ENCODE measurements at places on chromosomes 7 and 10. TPM values are rescaled to one million over a fixed set of nuclear protein-coding genes. Genes with fewer than 3 reads are reported as not detected.

DNA sequence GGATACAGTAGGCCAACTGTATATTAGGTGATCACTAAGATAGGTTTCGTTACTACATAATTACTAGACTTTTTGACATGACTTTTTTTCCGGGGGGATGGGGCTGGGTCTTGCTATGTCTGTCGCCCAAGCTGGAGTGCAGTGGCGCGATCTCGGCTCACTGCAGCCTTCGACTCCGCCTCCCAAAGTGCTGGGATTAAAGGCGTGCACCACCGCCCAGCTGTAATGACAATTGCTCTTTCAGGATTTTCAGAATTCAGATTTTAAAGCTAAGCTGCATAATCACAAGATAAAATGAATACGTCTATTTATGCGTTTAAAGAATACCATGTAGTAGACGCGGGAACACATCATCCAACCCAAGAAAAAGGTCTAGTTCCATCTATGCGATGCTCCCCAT, 982 bp downstream of the IDI1 start:
- no peak for DNase-seq

Gene VWA2
- total RNA-seq = 2.2 TPM

Gene GPR15LG
- 5.1 TPM for total RNA-seq

DNA sequence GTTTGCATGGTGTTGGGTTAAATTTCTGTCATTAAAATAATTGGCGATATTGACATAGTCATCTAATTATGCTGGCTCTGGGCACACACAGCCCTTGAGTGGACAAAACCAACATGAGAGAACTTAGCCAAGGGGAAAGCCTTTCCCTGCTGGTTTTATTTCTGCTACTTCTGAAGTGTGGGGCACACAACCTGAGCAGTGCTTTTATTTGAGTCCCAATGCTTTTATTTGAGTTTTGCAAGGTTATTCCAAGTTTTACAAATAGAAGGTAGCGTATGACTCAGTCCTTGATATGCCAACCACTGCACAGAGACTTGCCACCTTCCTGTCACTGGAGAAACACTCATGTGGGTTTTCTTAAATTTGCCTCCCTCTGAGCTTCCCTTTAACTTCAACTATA, 145.7 kb downstream of the EGFR start:
- no peak for DNase-seq

- no peak for DNase-seq
These were observed 18.9 kb downstream of the RCC1L start for GRCh38 chr7:75054744-75055143.

DNA sequence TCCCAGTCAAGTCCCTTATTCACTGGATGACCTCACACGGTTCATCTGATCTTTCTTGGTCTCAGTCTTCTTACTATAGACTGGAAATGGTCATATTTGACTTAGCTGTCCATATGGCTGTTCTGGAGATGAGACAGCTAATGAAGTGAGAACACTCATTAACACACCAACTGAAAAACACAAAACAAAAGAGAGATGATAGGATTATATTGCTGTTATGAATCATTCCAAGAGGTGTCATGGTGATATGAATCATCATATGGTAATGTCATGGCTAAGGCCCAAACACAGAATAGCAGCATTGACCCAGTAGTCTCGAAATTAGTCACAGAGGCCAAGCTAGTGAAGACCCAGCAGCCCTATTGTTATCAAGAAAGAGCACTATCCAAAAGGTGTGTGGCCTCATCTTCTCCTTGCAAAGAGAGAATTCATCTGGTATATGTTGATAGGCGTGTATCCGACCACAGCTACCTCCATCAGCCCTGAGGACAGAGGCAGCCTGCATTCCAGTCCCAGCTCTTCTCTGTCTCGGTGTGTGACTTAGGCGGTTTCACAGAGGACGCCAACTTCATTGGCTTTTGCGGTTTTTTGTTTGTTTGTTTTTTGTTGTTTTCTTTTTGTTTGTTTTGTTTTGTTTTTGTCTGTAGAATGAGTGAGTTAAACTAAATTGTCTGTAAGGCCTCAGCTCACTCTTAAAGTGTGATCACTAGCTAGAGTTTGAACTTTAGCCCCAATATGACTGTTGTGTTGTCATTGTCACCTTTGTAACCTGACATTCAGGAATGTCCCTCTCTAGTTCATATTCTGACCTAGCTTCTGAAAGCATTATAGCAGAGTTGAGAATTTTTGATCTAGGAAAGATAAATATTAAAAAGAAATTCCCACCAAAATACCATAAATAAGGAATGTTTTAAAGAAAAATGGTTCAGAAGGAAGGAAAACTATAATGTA, 97.4 kb upstream of the PDCD4 start:
- DNase-seq = no peak

DNA sequence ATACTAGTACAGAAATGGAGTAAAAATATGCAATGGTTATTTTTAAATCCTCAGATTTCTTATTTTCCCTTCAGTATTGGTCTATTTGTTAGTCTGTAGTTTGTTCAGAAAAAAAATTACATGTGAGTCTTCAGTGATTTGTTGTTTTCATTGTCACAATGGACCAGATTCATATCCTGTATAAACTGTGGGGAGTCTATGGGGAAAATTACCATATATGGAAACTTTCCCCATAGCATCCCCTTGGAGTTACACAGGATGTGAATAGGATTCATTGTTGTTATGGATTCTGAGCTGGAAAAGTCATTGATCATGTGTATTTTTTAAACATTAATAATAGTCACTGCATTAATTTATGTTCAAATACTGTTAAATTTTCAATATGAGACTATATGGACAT, 72.6 kb downstream of the ST7 start:
- no peak for DNase-seq

DNA sequence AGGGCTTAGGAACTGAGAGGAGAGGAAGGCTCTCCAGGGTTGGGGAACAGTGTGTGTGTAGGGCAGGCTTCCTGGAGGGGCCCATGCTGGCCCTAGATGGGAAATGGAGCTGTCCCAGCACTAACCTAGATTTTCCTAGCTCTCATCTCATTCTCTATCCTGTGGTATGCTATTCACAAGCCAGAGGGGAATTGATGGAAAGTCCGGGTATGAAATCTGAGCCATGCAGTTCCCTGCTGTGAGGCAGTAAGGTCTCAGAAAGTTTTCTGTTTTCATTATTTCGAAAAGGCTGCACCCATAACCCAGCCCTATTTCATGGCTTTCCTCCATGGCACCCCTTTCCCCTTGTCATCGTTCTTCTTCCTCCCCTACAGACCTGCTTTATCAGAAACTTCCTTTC, 220.3 kb downstream of the RPS24 start:
- DNase-seq = no peak

Gene OR2A42
- total RNA-seq = 0.48 TPM

Gene CHRM2
- total RNA-seq = 7.5 TPM

DNA sequence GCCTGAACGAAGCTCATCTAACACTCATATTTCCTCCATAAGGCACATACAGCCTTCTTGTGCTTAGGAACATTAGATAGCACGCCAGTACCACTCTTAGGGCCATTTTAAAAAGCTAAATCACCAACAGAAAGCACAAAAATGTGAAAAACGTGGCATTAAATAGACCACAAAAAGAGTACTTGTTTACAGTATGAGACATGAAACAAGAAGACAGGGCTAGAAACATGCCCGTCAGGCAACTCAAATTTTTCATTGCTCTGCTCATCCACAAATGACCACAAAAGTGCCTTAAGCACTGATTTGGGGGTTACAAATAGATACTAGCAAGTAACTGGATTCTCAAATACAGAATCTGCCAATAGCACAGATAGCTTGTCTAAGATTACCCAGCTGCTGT, 67.8 kb downstream of the ELMO1 start:
- no peak for DNase-seq

Gene SCIN
- 3.6 TPM for total RNA-seq

GRCh38 chr7:739983-740942, 13.2 kb upstream of the PRKAR1B start:
- DNase-seq = no peak
